ENCODE measurements at places on chromosomes 4 and X. TPM values are rescaled to one million over a fixed set of nuclear protein-coding genes. Genes with fewer than 3 reads are reported as not detected.
A peak's percentile ranks its signal among the peaks of the same experiment; 100 is the strongest.

- DNase-seq, result no peak
Observed at GRCh38 chr4:65508168-65508567, 162.1 kb downstream of the EPHA5 start.

Gene USP17L11
- not detected for total RNA-seq

DNA sequence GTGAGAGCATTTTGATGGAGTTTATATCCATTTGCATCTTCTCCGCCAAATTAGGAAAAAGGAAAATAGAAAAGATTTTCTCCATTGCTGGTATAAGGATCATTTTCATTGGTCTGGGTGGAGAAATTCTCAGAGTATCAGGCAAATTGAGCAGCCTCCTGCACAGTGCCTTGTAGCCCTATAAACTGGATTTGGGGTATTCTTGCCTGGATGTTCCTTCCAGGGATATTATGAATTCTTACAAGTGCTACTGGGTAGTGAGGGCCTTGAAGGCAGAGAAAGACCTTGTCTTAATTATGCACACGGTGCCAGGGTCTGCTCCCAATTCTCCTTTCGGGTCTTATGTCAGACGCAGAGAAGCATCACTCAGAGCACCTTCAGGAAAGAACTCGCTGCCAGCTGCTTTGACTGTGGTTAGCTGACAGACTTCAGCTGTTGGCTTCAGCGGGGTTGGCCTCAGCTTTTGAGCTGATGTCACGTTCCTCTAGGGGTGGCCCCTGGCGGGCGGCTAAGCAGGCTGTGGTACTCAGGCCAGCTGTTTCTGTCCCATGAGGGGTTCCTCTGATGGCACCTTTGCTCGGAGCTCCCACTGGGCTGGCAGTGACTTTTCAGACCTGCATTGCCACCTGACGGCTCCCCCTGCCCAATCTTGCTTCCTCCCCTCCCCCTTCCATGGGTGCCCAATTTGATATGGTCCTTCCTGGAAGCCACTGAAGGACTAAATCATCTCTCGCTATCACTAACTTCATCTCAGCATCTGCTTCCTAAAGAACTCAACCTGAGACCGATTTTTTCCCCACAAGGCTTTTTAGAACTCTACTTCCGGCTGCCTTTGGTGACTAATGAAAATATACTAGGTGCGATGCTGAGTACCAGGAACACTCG is 519.5 kb downstream of the BCOR start:
- DNase-seq, result peak; percentile 17

DNA sequence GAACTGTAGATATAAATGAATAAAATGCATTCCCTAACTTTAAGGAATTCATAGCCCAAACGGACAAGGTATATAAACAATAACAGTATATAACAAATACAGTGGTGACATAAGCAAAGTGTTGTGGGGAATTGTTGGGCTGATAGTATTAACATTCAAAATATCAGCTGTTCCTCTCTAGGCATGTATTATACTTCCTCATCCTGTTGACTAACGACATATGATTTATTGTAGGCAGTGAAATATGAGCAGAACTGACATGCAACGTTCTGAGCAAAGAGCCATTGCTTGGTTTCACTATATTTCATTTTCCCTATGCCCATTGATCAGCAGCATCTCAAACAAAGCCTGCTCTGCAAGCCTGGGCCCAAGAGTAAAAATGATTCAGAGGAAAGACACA is 143.9 kb downstream of the PTCHD1 start:
- DNase-seq, result no peak

GRCh38 chr4:23022032-23022431 is 329.3 kb downstream of the GBA3 start:
- DNase-seq, result no peak

Gene RHOXF2B
- total RNA-seq, result not detected

GRCh38 chr4:151744614-151745013 is 16.2 kb downstream of the GATB start:
- no peak for DNase-seq

DNA sequence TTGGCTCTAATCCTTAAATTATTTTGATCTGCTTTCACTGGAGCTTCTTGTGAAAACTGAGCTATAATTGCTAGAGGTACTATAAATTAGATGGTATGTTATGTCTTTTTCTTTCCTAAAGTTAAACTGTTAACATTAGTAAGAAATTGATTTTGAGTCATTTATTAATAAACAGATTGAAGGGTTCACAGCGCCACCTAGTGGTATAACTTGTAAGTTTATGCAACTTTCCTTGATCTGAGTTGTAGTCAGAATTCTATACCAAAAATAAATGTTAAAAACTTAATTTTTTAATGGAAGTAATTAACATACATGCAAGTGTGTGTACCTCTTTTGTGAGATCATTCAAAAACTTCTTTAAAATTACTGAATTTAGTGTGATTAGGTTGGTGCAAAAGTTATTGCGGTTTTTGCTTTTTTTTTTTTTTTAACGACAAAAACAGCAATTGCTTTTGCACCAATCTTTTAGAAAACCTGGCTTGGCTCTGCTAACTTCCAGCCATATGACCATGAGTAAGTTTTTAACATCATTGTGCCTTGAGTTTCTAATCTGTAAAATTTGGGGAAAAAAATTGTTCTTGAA is 151.5 kb downstream of the CENPC start:
- no peak for DNase-seq

- DNase-seq, result no peak
Observed at GRCh38 chr4:1879485-1879884, 8.3 kb downstream of the NSD2 start.

GRCh38 chrX:71236836-71237235 is 13.8 kb downstream of the GJB1 start:
- no peak for DNase-seq

GRCh38 chrX:149456476-149457245 is 48.4 kb downstream of the IDS start:
- DNase-seq, result no peak

- no peak for DNase-seq
Observed at GRCh38 chr4:184848510-184848909, 22.7 kb upstream of the ACSL1 start.

Gene MID1
- 9.4 TPM for total RNA-seq

GRCh38 chrX:129979207-129979920 is 3.1 kb upstream of the BCORL1 start:
- DNase-seq, result no peak

Gene GK2
- not detected for total RNA-seq

Gene VSIG1
- total RNA-seq, result not detected

Gene TENM3
- total RNA-seq, result 1.5 TPM

GRCh38 chr4:1727117-1728031 is 6.1 kb downstream of the TACC3 start:
- DNase-seq, result peak; percentile 83

GRCh38 chr4:114034189-114034588 is 54.7 kb upstream of the ARSJ start:
- no peak for DNase-seq

DNA sequence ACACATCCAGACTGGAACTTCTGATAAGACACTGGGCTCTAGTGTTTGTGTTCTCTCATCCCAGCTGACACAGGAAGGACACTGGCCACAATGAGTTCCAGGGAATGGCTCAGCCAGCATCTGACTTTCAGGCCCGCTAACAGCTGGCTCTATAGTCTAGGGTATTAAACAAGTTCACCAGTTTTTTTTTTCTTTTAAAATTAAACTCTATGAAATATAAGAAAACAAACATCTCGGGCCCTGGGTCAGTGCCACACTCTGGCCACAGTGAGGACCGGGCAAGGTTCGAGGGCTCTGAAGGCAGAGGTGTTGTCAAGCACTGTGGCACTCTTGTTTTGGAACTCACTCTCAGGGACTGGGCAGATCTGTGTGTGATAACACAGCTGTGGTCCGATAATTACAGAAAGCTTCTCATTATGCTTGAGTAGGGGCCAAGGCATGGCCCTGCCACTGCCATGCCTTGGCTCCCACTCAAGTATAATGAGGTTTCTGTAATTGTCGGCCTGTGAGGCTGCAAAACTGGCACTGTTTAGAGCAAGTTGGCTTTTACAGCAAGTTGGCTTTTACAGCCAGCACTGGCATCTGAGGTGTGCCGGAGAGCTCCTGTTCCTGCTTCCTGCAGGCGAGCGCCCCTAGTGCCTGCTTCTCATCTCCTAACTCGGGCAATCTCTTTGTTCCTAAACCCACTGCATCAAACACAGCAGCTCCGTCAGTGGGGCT is 62.8 kb downstream of the PPP1R2C start:
- peak; percentile 18 for DNase-seq

GRCh38 chr4:147463065-147463464 is 17.8 kb upstream of the EDNRA start:
- DNase-seq, result no peak

DNA sequence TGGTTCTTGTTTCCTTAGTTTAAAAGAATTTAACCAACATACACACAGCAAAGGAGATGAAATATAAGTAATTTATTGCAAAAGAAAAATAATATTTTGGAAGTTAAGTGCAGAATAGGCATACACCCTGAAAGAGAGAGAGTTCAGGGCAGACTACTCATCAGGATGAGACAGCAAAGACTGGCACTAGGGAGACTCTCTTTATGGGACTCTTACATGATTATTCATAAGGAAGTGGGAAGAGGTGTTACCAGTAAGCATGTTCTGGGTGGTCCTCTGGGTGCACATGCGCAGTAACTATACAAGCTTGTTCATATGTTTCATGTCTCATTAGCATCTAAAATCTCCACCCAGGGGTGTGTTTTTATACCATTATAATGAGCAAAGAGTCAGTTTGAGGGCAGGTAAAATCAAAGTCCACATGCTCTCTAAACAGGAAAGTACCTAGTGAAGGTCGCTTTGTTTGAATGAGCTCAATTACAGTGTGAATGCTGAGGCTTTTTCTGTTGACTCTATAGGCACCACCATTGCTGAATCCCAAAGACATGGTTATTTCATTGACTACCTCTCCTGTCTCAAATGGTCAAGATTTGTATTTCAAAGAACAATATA is 38.2 kb upstream of the PRDM5 start:
- no peak for DNase-seq

Gene IL2RG
- 0.99 TPM for total RNA-seq

- no peak for DNase-seq
Observed at GRCh38 chr4:14022456-14022855, 394.9 kb upstream of the BOD1L1 start.

DNA sequence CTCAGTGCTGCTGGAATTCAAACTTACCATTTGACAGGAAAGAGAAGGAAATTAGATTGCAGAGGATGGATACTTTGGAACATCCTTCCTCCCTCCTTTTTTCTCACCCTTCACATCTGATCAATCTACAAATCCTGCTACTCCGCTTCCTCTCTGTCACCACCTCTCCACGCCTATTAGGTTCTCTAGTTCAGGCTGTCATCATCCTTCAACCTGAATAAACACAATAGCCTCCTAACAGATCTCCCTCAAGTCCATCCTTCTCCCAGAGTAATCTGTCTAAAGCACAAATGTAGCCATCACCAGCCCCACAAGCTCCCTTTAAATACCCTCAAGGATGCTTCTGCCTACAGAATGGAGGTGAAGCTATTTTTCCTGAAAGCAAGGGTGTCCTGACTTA is 20.0 kb upstream of the SLAIN2 start:
- no peak for DNase-seq

DNA sequence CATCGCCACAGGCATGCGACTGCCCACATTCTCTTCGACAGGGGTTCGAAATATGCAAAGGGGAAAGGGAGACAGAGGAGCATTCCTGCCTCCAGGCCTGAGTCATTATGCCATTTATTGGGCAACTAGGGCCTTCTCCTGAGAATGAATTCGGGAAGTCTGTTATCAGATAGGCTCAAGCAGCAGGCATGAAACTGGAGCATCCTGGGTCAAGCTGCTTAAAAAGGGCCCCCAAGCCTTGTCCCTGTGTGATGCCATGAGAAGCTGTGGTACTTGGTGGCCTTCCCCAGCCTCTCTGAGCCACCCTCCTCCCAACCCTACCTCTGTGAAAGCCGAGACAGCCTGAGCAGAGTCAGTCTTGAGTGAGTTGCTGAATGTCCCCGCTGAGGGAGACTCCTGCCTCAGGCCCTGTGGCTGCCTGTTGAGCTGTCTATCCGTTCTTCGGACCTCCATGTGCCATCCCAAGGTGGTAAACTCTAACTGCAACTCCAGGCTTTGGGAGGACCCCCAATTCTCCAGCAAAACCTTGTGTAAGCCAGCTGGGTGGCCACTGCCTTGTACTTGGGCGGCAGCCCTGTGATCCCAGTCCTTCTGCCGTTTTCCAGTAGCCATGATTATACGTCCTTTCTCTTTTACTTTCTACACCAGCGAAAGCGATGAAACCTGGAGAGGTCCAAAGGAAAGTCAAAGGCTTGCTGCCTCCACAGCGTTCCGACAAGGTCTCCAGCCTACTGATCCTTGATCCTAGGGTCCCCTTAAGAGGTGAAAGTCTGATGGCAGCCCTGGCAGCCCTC is 37.7 kb downstream of the NBDY start:
- no peak for DNase-seq

Gene SPIN3
- total RNA-seq, result 3.5 TPM

Gene LRBA
- total RNA-seq, result 19.1 TPM

Gene CT55
- not detected for total RNA-seq

- DNase-seq, result peak; percentile 11
Observed at GRCh38 chr4:8591626-8592365, 769 bp upstream of the CPZ start.

Gene SSX4
- not detected for total RNA-seq

DNA sequence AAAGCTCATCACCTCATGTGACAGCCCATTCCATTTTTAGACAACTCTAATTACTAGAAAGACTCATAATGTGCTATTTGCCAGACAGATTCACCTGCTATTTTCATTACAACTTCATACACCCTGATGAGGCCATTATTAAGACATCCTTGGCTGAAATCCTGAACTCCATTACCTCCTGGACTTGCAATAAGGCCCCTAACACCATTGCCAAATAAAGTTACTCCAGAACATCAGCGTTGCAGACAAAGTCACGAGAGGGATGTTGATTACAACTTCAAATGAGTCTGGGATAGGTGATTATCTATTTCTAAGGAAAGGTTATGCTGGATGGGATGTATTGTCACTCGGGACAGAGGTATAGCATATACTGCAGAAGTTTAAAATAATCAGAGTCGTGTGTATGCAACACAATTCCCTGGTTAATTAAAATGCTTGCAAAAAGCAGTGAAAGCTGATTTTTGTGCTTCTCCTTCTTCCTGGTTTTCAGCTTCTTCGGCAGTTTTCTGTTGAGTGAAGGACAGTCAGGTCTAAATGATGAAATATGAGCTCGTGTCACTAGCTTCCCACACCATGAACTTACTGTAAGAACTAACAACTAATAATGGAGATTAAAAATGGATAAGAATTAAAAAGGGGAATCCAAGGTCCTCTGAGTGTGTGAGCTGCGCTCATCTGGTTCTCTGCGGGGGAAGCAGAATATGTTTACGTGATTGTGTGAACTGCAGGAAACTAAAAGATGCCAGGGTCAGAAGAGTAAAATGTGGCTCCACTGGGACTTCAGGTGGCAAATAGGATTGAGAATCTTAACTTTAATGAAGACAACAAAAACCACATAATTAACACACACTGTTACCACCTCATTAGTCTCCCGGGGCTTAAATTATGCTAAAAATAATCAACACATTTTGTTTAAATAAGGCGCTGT is 17.6 kb upstream of the SOD3 start:
- no peak for DNase-seq

DNA sequence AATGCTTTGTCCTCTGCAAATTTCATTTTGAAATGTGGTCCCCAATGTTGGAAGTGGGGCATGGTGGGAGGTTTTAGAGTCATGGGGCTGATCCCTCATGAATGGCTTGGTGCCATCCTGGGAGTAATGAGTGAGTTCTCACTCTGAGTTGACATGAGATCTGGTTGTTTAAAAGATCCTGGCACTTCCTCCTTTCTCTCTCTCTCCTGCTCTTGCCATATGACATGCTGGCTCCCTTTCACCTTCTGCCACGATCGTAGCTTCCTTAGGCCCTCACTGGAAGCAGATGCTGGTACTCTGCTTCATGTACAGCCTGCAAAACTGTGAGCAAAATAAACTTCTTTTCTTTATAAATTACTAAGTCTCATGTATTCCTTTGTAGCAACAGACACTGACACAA is 262.0 kb downstream of the IL15 start:
- DNase-seq, result no peak

GRCh38 chr4:77500801-77501200 is 104.8 kb upstream of the CXCL13 start:
- no peak for DNase-seq

Data from left ventricle myocardium inferior (tissue), 1 donor.